Stimulated activated CD8-positive, alpha-beta memory T cell treated with anti-CD3 and anti-CD28 coated beads, Interleukin-15, amount 100 ng/mL, for 24 hours (primary cell): ENCODE measurements at places on chromosomes 13 and 19.

DNA sequence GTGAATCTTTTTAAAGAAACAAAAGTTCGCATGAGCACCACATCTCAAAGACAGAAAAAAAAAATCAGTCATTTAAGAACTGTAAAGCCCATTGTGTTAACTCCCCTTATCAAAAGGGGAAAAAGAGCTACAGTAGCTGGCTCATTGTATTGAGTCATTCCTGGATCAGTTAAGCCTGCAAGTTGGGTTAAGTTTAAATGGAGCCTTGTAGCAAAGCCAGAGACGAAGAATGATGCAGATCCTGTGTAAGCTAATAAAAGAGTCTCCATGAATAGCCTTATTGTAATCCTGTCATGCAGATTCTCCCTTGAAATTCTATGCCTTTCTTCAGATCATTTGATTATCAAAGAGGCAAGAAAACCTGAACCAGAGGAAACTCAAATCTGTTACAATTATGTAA is 83.8 kb downstream of the CRYL1 start:
- no peak for DNase-seq

DNA sequence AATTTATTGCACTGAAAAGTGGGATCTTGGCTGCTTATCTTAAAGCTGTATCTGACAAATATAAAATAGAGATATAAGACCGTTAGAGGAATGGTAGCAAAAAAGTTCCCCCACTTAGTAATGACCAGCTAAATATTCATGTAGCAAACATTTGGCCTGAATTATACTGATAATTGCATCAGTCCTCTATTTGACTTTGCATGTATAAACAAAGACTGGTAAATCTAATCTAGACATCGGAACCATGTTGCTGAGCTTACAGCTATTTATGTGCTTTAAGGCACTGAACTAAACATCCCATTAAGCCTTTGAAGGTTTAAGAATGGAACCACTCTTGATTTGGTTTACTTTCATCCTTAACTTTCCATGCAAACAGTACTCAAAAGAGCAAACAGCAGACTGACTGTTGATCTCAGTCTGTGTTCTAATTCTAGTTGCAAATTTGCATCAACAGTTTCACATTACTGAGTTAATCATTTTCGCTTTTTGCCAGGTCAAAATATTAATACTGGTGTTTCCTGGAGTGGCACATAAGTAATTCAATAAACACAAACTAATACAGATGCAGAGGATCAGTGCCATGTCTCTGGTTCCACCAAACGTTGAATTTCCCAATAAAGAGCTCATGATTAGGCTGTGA is 203.5 kb upstream of the HTR2A start:
- DNase-seq = no peak

DNA sequence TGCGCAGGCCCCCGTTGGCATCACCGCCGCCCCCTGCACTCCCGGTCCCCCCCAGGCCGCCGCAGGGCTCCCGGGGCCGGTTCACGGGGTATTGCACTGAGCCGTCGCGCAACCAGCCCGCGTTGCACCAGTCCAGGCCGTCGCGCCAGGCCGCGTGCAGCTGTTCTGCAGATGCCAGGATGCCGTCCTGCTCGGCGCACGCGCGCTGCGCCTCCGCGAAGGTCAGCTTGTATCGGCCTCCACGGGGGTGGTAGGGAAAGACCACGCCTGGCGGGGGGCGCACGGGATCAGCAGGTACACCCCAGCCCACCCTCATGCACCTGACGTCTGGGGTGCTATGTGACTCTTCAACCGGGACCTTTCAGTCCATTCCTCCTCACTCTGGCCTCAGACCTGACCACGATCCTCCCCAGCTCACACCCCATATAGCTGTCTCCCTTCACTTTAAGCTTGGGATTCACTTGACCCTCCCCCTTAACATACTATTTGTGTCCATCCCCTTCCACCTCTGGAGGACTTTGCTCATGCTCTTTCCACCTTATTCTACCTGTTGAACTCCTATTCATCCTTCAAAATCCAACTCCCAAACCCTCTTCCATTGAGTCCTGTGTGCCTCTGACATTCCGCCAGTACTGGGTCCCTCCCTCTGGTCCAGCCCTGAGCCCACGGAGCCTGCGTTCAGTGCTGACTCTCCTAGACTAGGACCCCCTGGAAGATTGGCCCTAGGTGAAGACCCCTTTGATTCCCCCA is 14.3 kb downstream of the TM6SF2 start:
- no peak for DNase-seq

DNA sequence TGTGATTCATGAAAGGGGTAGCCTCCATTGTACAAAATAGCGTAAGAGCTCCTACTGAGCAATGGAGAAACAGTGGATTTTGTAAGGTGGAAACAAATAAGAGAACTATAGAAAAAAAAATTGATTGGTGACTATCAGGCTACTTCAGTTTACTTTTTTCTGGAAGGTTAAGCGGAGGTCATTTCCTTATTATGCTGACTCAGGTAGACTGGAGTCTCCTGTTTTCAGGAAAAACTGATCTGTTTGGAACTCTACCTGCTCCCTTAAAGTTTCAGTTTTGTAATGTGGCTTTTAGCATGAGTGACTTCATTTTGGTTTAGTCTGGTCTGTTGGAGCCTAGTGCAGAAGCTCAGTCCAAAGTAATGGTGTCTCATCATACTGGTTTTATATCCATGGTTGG is 3.4 kb downstream of the ZNF607 start:
- no peak for DNase-seq

- DNase-seq = no peak
Observed at GRCh38 chr13:93515267-93515666, 288.7 kb downstream of the GPC6 start.

GRCh38 chr13:99367663-99368448 is 60.7 kb upstream of the GPR183 start:
- no peak for DNase-seq

DNA sequence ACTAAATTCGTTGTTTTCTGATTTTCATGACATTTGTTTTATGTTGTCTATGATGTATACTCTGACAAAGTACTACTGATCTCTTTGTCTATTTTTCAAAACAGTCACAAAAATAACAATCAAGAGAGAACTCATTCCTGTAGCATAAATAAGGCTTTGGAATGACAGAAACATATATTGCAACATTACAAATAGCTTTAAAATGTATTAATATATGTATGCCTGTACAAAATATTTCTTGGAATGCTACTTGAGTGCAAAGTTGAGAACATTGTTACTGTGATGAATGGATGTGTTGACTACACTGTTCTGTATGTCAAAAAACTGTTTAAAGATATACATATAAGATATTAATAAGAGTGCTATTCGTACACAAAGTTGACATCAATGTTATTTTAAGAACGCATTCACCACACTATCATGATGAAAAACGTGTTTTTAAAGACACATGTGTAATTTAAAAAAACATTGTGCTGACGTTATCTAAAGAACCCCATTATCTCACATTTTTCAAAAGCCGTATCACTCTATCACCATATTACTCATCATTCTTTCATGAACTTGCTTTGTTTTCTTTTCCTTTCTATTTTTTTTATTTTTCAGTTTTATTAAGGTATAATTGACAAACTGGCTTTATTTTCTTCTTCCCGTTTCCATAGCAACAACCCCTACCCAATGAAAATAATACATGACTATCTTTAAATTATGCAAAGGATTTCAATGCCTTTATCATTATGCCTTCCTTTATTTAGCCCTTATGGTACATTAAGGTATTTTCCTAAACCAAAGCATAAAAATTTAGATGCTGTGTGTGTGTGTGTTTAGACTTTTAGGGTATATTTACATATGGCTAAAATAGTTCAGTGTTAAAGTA is 918.8 kb downstream of the SLITRK1 start:
- DNase-seq = no peak

- no peak for DNase-seq
Observed at GRCh38 chr19:51551673-51552432, 19.2 kb upstream of the ZNF175 start.

DNA sequence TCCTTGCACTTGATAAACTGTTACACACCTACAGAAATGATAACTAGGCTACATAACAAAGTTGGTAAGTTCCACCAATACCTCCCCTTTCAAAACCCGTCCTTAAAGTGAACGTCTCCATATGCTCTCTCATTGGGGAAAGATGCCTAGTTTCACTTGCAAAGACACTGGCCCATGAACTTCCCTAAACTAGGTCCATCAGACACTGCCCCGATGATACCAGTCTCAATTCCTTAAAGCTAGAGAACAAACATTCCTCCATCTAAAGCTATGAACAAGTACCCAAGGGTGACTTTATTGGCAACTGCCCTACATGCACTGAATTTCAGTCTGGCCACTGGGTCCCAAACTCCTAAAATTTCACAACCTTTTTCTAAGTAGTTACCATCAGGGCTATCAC is 39.9 kb downstream of the FOXO1 start:
- DNase-seq = no peak

DNA sequence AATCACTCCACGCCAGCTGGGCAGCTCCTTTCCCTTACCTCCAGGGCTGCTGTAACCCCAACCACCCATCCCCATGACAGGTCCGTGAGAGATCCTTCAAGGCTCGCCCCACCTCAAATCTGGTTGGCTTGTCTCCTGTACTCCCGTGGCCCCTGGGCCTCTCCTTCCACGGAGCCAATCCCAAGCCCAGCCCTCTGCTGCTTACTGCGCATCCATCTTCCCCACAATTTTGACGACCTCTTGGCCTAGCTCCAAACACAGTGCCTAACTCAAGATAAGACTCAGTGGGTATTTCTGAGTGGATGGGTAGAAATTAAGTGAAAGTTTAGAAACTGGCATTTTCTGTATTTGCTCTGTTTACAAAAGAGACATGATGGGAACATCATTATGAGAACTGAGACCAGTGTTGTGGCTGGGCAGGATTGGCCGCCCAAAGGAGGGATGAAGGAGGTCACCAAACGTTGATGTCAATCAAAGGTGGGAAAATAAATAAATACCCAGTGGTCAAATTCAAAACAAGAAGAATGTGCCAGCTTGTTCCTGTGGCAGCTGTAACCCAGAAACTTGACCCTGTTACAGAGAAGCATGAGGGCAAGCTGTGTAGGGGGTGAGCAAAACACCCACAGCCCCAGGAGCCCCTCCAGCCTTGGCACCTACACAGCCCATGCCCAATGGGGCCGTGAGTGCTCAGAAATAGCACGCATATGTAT is 162.2 kb downstream of the ABCC4 start:
- no peak for DNase-seq

- no peak for DNase-seq
Observed at GRCh38 chr19:35943321-35944301, 7.4 kb downstream of the LRFN3 start.

DNA sequence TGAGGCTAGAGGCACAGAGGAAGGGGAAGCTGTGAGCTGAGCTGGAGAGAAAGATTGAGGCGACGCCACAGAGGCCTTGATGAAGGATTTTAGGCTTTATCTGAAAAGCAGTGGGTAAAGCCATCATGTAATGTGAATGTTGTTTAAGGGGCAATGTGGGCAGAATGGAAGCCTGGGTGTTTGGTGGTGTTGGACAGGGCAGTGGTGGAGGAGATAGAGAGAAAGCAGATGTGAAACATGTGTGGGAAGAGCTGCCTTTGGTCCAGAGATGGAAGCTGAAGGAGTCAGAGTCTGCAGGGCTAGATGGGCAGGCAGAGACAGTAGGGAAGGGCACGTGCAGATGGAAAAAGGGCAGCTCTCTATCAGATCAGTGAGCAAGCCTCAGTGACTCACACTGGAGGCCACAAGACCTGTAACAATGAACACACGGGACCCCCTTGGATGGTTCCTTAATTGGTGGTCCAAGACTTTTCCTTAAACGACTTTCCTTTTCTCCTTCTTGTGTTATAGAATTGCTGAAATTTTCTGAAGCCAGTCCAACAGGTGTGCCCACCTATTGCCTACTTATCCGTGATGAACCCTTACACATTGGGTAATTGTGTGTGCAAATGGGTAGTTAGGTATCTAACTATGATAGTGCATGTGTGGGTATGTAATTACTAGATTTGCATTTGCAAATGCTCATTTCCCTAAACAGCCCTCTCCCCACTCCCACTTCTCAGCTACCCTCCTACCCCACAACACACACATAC is 21.7 kb downstream of the ZNF536 start:
- DNase-seq = no peak

DNA sequence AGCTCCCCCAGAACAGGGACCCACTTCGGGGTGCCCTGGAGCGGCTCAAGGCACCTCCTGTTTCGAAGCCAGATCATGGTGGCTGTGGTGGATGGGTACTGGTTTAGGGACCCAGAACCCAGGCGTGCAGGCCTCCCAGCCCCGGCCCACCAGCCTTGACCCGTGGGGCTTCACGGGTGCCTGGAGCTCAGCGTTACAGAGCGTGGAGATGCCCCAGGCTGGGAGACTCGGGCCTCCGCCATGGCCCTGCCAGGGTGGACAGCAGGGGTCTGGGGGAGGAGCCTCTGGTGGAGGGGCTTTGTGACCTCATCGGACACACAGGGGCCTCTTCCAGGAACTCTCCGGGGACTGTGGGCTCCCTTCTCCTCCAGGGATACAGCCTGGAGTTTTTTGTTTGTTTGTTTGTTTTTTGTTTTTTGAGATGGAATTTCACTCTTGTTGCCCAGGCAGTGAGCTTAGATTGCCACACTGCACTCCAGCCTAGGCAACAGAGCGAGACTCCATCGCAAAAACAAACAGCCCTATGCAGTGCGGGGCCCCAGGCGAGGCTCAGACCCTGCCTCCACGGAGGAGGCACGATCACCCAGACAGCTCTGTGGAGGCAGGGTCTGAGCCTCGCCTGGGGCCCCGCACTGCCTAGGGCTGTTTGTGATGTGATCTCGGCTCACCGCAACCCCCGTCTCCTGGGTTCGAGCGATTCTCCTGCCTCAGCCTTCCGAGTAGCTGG is at the start of gene GARIN5B:
GARIN5B (minus strand) TSS at position 271 of the 727 bp plus-strand sequence; CDS start at position 77, 194 bp downstream.
- DNase-seq = no peak

DNA sequence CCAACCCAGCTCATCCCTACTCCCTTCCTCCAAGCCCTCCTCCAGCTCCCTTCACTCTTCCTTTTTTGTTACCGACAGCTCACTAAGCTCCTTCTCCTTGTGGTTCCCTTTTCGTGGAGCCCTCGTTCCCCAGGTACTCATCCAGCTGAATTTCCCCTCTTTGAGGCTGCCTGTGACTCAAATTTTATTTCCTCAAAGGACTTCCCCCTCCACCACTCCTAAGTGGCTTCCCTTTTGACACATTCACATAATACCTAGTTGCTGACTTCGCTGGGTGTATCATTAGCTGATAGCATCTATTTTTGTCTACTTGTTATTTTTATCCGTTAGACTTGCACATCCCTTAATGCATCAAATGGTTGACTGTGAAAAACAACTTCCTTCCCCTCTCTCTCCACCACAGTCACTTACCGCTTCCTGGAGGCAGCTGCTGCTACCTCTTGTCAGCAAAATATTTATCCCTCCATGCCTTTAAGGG is 14.5 kb downstream of the FFAR2 start:
- DNase-seq = no peak

DNA sequence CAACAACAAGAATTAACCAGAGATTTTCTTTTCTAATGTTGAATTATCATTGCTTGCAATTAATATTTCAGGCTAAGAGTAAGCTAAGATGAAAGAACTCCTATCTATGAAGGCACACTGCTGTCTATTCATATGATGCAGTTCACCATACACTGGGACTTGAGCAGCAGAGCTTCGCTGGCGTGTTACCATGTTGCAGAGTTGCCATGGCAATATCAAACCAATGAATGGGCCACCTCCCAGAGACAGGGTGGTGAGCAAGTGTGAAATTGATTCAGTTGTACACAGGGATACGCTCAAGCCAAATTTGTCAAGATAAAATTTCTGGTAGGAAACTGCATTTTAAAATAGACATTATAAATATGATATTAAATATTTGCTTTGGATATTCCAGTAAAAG is 69.3 kb upstream of the MYO16 start:
- no peak for DNase-seq
